ENCODE measurements at places on chromosomes 4 and X.

DNA sequence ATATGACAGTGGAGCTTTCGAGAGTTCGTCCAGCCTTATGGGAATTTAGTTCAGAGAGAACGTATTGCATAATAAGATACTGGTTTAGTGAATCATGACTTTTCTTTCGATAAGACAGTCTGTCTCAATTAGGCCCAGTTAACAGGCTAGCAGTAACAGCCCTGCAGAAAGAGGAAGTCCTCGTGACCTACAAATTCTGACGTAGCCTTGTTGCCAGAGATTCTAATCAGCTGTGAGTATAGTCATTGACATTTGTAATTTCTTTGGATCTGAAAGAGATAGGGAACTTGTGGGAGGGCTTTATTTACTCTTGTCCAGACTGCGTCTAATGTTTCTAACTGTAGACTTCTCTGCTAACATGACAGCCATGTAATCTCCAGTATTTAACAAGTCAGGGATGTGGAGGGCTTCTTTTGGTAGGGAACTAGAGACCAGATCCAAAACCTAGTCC, 15.8 kb downstream of the ART3 start:
- DNase-seq, result no peak

- peak; percentile 75 for DNase-seq
Measured at GRCh38 chrX:24081661-24082154, 27.0 kb downstream of the EIF2S3 start.

GRCh38 chr4:10773010-10773409, 88.4 kb upstream of the CLNK start:
- DNase-seq, result no peak

GRCh38 chr4:5504486-5504885, 203.9 kb downstream of the EVC2 start:
- no peak for DNase-seq

- DNase-seq, result no peak
Measured at GRCh38 chrX:38402118-38402517, 49.7 kb downstream of the OTC start.

GRCh38 chr4:20643631-20644030, 56.6 kb upstream of the PACRGL start:
- no peak for DNase-seq

- no peak for DNase-seq
Measured at GRCh38 chrX:2576793-2577192, 76.0 kb upstream of the DHRSX start.

- DNase-seq, result no peak
Measured at GRCh38 chr4:171813526-171814250, 484 bp downstream of the GALNTL6 start.

- no peak for DNase-seq
Measured at GRCh38 chr4:139245590-139245989, 34.4 kb downstream of the MGARP start.

GRCh38 chr4:84994280-84994679, 27.8 kb upstream of the WDFY3 start:
- no peak for DNase-seq

DNA sequence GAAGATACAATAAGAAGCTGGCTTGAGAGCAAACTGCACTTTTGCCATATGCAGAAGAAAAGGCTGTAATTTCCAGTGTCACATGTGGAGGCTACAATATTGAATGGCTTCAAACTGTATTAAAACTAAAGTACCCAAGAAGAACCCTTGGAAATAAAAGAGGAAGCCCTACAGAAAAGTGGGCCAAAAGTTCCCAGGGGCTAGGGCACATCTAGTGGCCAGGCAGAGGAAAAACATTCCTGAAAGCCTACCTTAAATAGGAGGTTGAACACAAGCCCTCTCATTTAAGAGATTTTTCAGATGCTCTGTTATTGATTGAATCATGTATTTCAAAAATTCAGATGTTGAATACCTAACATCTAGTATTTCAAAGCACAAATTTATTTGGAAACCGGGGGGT, 40.6 kb upstream of the PRDX4 start:
- DNase-seq, result no peak

GRCh38 chr4:1255151-1255550, 6.2 kb upstream of the CTBP1 start:
- DNase-seq, result no peak

- DNase-seq, result no peak
Measured at GRCh38 chr4:71008196-71008595, 14.7 kb downstream of the DCK start.

- DNase-seq, result no peak
Measured at GRCh38 chrX:24018809-24019208, 8.2 kb downstream of the KLHL15 start.

DNA sequence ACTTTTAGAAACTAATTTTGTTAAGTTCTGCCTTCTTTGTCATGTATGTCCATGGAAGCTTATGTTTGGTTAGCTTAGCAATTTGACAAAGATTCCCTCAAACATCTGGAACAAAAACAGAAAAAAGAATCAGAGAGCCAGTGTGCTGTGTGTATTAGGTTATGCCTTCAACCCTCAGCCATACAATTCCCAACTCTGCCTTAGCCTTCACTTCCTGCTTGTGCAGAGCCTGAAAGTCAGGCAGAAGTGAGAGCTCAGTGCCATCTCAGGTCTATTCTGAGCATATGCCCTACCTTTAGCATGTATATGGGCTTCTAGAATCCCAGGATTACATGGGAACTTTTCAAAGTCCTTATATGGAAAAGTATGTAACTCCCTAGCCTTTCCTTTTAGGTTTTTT, 58.2 kb upstream of the STOX2 start:
- DNase-seq, result no peak

GRCh38 chr4:114905017-114905416, 208.4 kb downstream of the NDST4 start:
- DNase-seq, result no peak

DNA sequence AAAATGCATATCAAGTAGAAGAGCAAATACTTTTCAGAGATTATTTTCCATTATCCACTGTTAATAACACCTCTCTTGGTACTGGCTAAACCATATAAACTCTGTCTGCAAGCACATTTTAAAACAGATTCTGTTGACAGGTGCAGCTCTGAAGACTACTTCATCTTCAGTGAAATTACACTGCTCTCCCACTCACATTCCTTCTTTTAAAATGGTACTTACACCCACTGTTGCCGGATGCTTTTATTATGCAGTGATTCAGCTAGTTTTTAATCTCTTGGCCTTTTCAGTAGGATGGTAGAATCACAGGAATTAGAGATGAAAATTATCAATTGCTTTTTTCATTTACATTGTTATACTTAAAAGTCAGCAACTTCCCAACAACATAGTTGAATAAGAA, 381.6 kb downstream of the GASK1B start:
- no peak for DNase-seq

DNA sequence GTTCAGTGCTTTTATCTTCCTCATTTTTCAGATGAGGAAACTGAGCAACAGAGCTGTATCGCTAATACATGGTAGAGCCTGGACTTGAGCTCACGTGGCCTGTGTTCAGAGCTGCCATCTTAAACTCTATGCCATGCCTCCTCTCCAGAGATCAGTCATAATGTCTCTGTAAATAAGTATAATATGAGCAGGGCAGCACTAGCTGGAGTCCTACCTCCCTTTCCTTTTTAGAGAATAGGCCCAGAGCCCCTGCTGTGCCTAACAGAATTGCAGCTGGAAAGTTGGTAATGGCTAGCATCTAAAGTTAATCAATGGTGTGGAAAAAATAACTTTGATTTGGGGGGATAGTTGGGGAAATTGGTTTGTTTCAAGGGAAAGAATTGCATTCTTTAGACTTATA, 20.4 kb downstream of the CASP6 start:
- no peak for DNase-seq

DNA sequence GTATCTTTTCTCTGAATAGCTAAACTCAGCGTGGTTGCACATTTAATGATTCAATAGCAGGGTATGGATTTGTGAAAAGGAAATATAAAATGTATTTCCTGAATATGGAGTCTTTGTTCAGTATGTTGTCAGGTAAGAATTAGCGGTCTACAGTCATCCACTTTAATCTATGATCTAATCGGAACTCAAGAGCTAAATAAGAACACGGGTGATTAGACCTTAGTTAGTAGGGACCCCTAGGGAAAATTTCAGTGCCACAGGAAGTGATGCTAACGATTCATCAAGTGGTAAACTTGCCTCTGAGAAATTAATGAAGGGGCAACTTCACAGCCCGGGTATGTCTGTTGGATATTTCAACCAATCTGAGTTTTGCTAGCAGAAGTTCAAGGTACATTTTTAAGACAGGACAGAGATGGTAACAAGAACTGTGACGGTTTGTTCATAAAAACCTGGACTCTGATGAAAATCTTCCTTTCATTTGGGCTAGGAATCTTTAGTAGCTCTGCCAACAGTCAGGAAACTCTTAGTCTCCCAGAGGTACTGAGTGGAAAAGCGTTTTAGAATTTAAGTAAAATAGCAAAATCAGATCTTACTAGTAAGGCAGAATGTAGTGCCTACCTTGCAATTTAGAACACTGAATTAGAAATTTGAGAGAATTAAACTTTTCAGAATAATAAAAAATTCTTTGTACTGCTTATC, 47.1 kb downstream of the PCDH7 start:
- DNase-seq, result no peak

DNA sequence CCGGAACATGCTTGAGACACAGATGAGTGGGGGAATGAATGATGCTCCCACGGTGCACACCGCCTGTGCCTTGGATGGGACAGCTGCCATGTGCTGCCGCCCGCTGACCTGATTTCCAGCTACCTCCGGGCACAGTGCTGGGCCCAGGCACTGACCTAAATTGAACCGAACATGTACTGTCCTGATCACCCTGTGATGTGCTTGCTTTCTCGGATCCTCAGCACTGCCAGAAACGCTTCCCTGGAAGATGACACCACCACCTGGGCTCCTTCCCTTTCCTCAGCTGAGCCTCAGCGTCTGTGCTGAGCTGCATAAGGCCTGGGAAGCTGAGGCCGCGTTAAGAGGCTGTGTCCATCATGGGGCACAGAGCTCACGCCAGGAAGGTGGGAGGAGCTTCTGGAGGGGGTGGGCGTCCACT, 39.3 kb upstream of the MXD4 start:
- no peak for DNase-seq

- no peak for DNase-seq
Measured at GRCh38 chr4:83821493-83821892, 285.6 kb downstream of the GPAT3 start.

DNA sequence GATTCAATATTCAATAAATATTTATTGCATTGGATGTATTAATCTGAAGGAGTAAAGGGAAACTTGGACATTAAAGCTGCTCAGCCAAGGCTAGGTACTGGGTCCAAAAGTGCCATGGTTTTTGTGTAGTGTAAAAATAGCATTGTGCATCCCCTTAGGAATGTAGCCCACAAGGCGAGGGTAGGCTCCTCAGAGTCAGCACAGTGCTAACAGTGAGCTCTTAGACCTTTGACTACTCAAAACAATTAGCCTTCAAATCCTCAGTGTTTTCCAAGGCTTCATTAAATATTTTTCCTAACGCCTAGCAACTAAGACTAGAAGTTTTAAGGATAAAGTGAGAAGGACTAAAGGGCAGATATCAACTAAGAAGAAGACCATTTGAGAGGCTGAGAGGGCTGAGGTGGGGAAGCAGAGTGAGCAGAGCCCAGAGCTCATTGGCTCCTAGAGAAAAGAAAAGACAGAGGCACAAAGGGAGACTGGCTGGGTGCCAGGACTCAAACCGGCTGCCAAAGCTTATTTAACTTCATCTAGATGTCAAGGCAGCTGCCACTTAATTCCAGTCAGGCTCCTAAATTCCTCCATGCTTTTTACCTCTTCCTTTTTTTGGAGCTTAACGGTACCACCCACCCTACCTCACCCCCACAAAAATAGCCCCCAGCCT, 17.0 kb downstream of the PRKG2 start:
- peak; percentile 71 for DNase-seq

- DNase-seq, result no peak
Measured at GRCh38 chr4:80909938-80910337, 120.6 kb upstream of the BMP3 start.

DNA sequence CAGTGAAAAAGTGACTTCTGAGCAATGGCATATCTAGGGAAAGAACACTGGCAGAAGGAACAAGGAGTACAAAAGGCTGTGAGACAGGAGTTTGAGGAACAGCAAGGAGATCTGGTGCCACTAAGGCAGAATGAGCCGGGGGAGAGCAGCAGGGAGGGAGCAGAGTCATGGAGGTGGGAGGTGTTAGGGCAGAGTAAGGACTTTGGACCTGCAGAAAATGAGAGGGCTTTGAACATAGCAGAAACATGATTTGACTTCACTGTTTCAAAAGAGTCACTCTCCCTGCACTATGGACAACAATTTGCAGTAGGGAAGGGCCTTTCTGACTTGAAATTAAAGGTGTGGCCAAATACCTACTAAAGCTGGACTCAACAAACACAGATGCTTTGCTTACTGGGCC, 356.2 kb downstream of the ADGRL3 start:
- no peak for DNase-seq

DNA sequence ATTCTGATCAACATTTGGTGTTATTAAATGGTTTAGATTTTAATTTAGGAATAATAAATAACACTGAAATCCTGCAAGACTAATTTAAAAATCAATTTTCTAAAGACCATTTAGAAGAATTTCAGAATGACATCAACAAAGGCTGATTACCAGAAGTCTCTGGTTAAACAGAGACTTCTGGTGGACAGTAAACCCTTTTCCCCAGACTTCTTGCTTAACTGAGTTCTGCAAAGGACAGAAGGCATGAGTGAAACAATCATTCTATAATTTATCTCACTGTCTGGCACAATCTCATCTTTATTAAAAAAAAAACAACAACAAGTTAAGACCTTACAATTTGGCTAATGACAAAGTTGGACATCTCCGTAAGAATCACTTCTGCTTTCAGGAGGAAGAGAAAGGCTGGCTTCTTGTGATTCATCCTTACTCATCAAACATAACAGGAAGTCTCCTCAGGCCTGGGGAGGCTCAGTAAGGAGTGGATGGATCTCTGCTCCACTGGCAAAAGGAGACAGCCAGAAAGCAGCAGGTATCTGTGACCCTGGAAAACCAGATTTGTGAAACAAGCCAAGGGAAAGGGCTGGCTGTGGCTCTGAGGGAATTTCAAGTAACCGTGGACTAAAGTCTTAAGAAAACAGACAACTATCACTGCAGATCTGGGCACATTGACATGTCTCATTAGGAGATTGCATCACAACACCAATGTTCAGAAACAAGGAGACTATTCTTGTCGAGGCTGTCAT, 908 bp upstream of the TLR6 start:
- DNase-seq, result no peak

DNA sequence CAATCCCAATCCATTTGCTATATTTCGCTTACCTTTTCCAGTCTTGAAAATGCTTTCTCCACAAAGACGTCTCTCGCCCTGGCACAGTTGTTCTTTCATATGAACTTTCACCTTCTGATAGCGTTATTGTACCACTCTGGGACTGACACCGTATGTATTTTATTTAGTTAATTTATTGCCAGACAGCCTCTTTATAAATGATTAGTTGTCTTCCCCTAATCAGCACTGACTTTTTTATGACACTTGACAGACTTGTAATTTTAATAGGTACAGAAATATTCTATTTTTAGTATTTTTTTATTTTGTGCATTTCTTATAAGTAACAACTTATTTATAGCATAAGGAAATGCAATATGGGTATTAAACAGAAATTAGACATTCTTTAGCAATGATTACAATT, at the start of gene GIMD1:
GIMD1 (minus strand) TSS at position 101 of the 400 bp plus-strand sequence. CDS start 1,343 bp downstream, outside the sequence.
- no peak for DNase-seq

GRCh38 chrX:136636121-136636520, 11.8 kb upstream of the CD40LG start:
- no peak for DNase-seq
